ENCODE measurements at places on chromosomes 13 and 19.

- no peak for DNase-seq
Observed at GRCh38 chr19:46915386-46915785, 54.6 kb downstream of the ARHGAP35 start.

- no peak for DNase-seq
Observed at GRCh38 chr13:63774133-63774532, 2358.5 kb upstream of the PCDH20 start.

DNA sequence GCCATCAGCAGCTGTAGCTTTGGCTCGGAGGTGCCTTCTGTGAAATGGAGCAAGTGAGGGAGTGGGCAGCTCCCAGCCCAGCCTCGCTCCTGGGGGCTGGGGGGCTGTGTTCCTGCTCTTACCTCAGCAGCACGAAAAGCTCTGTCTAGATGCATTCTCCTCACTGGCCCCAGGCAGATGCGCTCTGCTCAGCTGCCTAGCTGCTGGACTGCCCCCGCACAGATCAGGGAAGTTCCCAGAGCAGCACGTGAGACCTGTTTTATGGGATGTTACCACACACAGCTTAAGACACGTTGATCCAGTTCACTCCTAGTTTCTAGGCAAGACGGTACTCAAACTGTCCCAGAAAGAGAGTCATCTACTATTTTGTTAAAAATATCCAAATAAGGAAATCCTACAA is 13.6 kb downstream of the LCP1 start:
- no peak for DNase-seq

DNA sequence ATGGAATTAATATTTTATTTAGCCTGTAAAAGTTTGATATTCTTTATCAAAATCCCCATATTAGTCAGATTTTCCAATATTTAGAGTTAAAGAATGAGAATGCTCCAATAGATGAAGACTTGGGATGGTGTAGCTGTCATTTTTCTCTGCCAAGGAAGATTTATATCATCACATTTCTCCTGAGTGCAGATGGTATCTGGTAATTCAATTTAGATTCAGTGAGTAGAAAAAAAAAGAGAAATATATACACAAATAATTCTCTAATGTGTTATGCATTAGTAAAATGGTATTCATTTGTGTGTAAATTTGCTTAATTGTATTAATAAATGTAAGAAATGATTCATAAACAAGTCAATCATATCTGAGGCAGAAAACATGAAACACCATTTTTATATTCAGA is 1508.7 kb upstream of the PCDH20 start:
- DNase-seq = no peak
